CD8-positive, alpha-beta memory T cell (primary cell): ENCODE measurements at places on chromosomes 13 and 19. TPM values are rescaled to one million over a fixed set of nuclear protein-coding genes. Genes with fewer than 3 reads are reported as not detected.

DNA sequence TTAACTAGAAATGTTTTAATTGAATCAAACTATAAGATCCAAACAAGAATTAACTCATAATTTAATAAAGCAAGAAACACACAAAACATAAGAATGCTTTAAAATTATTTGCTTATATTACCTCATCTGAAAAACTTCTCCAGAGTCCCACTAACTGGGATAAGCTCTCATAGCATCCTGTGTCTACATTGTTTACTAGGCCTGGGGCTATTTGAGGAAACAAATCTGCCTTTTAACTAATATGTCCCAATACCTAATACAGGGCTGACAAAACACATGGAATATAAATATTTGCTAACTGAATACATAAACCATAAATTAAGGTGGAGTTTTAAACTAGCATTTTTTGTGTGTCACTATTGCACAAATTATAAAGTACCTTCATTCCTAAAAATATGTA is 1399.8 kb upstream of the SLC10A2 start:
- no peaks in the 10 kb centered on the region for H3K36me3 ChIP-seq
- no peak overlapping the region for H3K4me3 ChIP-seq
- H3K27ac ChIP-seq: no peak overlapping the region
- H3K4me1 ChIP-seq: no peaks in the 10 kb centered on the region

DNA sequence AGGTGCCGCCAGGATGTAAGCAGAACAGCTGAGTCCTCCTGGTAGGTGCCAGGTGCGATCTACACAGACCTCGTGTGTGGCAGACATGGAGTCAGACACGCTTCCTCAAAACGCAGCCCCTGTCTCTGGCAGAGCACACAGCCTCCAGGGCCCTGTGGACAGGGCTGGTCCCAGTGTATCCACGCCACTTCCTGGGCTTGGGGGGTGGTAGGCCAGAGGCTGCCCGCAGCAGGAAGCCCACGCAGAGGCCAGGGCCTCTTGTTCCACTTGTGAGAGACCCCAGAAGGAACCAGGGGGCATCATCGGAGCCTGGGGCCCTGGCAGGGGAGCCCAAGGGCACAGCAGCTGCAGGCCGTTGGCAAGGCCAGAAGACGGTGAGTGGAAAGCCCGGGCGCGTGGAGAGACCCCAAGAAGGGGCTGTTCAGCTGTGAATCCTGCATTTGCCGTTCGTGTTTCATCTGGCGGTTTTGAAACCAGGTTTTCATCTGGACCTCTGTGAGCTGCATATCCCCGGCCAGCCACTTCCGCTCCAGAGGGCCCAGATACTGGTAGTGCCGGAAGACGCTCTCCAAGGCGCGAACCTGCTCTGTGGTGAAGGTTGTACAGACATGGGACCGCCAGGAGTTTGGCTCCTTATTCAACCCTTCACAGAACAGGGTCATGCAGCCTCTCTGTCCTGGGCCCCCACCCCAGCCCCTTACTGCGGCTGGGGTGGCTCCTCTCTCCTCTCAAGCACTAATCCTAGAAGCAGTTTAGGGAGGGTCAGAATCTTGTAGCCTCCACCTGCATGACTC is 25.1 kb upstream of the SLITRK1 start:
- no peaks in the 10 kb centered on the region for H3K4me1 ChIP-seq
- DNase-seq: no peak
- H3K27ac ChIP-seq: no peak overlapping the region

DNA sequence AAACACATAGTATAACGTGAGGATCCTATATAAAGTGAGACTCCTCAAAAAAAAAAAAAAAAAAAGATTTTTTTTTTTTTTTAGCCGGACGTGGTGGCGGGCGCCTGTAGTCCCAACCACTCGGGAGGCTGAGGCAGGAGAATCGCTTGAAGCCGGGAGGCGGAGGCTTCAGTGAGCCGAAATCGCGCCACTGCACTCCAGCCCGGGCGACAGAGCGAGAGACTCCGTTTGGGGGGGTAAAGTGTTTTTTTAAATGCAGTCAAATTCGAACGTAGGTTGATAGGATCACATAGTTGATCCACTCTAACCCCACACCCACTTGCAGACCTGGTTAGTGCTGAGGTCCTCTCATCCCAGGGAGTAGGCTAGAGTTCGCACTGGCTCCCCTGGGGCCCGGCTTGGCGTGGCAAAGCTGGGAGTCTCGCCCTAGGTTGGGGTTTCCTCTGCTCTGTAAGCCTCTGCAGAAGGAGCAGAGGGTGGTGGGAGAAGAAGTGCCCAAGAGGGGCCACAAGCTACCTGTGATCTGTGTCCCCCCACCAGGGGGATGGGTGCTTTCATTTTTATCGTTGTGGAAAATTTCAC is 6.5 kb downstream of the RNF225 start:
- peak overlapping the region; percentile 95 for H3K27ac ChIP-seq
- H3K27me3 ChIP-seq: no peaks in the 10 kb centered on the region
- peak overlapping the region; percentile 73 for H3K4me3 ChIP-seq
- DNase-seq: no peak

GRCh38 chr19:39746836-39747529 is 9.2 kb upstream of the CLC start:
- H3K36me3 ChIP-seq: no peaks in the 10 kb centered on the region
- H3K27ac ChIP-seq: no peak overlapping the region
- no peak overlapping the region for H3K4me3 ChIP-seq
- no peaks in the 10 kb centered on the region for H3K4me1 ChIP-seq

DNA sequence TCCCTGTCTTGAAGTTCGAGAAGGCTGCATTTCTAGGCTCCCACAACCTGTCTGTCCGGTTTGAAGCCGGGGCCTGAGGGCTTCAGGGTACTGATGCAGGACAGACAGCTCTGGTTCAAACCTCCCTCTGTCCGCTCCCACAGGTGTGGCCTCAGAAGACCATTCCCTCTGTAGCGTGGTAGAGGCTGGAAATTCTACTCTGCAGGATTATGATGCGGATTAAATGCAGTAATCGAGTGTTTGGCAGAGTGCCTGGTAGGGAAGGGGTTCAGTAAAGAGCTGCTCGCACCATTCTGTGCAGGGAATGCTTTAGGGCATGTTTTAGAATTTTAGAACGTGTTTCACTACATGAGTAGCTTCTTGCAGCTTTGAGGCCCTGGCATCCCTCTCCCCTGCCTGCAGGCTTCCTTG is 30.5 kb downstream of the PPP1R37 start:
- H3K27me3 ChIP-seq: no peaks in the 10 kb centered on the region
- no peak overlapping the region for H3K27ac ChIP-seq
- peaks cover 8% of the 10 kb centered on the region for H3K4me1 ChIP-seq
- DNase-seq: no peak

GRCh38 chr19:32349051-32349450 is 3.6 kb downstream of the ZNF507 start:
- peaks cover 53% of the 10 kb centered on the region for H3K4me1 ChIP-seq
- no peaks in the 10 kb centered on the region for H3K27me3 ChIP-seq

GRCh38 chr13:82976499-82976898 is 905.8 kb downstream of the SLITRK1 start:
- no peak overlapping the region for H3K27ac ChIP-seq
- H3K4me1 ChIP-seq: no peaks in the 10 kb centered on the region
- H3K4me3 ChIP-seq: no peak overlapping the region
- no peak for DNase-seq

GRCh38 chr19:47310819-47311218 is 1.2 kb downstream of the C5AR1 start:
- no peak for DNase-seq
- no peaks in the 10 kb centered on the region for H3K4me1 ChIP-seq
- no peak overlapping the region for H3K4me3 ChIP-seq
- H3K36me3 ChIP-seq: no peaks in the 10 kb centered on the region
- H3K27ac ChIP-seq: no peak overlapping the region

GRCh38 chr13:72931311-72931710 is 127.5 kb upstream of the KLF5 start:
- no peak for DNase-seq
- no peaks in the 10 kb centered on the region for H3K4me1 ChIP-seq
- H3K4me3 ChIP-seq: no peak overlapping the region
- no peak overlapping the region for H3K27ac ChIP-seq
- H3K36me3 ChIP-seq: no peaks in the 10 kb centered on the region

DNA sequence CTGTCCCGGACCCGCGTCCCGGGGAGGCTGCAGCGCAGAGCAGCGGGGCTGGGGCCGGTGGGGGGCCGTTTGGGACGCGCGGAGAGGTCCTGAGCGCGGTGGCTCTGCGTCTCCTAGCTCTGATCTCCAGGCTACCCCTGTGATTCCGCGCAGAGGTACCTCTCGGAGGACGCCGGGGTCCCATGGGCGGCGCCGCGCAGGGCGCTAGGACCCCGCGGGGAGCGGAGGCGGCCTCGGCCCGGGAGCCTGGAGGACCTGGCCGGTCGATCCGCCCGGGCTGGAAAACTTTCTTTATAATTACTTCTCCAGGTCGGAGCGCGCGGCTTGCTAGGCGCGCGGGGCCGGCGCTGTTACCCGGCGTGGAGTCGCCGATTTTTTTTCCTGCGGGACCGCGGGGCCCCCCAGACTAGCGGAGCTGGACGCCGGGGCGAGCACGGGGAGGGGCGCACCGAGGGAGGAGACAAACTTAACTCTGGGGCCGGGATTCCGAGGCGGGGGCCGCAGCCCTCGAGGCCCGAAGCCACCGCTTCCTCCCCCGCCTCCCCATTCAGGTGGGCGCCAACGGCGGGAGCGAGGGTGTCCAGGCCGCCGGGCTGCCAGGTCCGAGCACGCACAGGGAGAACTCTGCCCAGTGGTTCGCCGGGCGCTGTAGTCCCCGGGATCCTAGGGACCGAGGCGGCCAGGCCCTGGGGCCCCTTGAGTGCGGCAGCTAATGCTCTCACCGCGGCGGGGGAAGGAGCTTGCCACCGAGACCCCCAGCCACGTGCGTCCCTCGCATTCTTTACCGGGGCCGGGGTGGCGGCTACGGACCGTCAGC is 848 bp upstream of the CEBPA start:
- H3K36me3 ChIP-seq: no peaks in the 10 kb centered on the region
- no peak overlapping the region for H3K27ac ChIP-seq
- peaks cover 8% of the 10 kb centered on the region for H3K27me3 ChIP-seq
- peak overlapping the region; percentile 41 for H3K4me3 ChIP-seq
- no peaks in the 10 kb centered on the region for H3K4me1 ChIP-seq

DNA sequence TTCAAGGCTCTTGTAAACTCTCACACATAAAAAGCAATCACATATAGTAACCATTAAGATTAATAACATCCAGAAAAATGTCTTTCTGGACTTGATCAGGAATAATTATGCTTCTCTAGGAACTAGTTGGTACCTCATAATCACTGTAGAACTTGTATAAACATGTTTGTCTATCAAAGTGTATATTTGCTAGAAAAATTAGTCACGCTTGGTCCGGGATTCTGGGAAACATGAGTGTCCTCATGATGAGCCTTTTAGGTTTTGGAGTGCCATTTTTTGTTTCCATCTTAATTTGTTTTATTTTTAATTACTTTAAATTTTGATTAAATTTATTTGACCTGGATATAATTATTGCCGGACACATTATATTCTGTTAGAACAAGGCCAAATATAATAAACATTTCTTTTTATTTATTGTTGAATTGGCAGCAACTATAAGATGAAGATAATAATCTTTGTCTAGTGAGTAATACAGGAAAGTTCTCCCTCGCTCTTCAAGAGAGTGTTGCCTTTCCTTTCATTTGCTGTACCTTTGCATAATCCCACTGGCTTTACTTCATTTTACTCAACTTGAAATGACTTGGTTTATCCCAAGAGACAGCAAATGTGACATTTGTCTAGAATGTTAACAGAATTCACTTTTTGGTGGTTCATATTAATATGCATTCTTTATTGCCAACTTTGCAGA is 207.0 kb downstream of the NALCN start:
- no peak overlapping the region for H3K4me3 ChIP-seq
- no peaks in the 10 kb centered on the region for H3K36me3 ChIP-seq
- DNase-seq: no peak
- H3K4me1 ChIP-seq: no peaks in the 10 kb centered on the region
- no peaks in the 10 kb centered on the region for H3K27me3 ChIP-seq
- H3K27ac ChIP-seq: no peak overlapping the region

- no peak overlapping the region for H3K27ac ChIP-seq
- H3K4me3 ChIP-seq: no peak overlapping the region
- no peaks in the 10 kb centered on the region for H3K36me3 ChIP-seq
- H3K4me1 ChIP-seq: no peaks in the 10 kb centered on the region
- no peak for DNase-seq
- H3K27me3 ChIP-seq: no peaks in the 10 kb centered on the region
Observed at GRCh38 chr19:16951529-16951928, 62.7 kb downstream of the F2RL3 start.

Gene ATP7B
- 1.2 TPM for total RNA-seq

Gene LILRA1
- not detected for total RNA-seq

Gene ACP5
- 5.7 TPM for total RNA-seq
